Suppressor macrophage (primary cell): ENCODE measurements at places on chromosomes 16 and 17.

GRCh38 chr16:73063854-73064211 is 15.9 kb upstream of the ZFHX3 start:
- DNase-seq: no peak

- DNase-seq: no peak
Measured at GRCh38 chr17:1239210-1239609, 31.0 kb upstream of the BHLHA9 start.

DNA sequence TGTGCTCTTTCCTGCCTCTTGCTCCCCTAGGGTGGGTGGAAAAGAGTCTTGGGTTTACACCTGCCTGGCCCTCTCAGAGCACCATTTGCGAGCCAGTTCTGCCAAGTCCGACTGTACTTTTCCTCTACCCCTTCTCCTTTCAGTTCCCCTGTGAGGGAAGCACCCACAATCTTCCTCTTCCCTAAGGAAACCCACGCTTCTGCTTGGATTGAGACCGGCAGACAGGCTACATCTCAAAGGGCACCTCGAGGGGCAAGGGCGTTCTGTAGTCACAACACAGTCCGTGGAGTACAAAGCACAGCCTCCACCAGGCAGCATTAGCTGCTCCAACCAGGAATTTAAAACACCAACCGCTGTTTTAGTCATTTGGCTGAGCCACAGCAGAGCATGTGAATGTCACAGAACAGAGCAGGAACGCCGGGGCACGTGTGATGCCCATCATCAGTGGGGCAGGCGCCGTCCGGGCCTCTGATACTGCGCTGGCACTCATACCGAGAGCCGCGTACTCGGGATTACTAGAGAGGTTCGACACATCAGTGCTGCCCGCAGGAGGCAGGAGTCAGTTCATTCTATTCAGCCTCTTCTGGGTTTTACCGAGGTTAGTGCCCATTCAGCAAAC is 13.7 kb upstream of the MNT start:
- no peak for DNase-seq

DNA sequence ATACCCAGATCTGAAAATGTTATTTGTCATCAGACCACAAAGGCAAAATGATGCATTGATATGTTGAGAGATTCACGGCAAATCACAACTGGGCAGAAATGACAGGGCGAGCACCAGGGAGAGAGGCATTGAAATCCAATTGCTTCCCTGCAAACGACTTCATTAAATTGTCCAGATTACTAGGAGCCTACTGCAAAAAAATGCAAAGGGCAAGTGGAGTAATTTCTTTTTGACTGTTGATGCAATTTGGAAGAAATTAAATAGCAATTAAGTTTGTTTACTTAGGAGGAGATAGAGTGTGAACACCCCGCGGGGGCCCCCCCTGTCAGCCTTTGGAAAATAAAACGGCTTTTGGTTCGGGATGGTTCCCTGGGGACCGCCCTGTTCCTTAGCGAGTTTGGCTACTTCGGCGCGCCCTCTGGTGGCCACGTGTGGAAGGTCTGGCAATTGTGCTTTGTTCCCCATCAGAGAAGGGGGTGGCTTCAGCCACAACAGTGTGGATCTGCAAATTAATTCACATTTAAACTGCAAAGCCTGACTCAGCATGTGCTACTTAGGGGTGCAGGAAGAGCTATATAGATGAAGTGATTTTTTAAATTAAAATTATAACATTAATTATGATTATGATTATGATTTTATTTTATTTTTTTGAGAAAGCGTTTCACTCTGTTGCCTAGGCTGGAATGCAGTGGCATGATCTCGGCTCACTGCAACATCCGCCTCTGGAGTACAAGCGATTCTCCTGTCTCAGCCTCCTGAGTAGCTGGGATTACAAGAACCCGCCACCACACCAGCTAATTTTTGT is 14.5 kb upstream of the TMC7 start:
- DNase-seq: peak; percentile 91

- no peak for DNase-seq
Measured at GRCh38 chr16:90043526-90043925, 24.3 kb upstream of the DBNDD1 start.

DNA sequence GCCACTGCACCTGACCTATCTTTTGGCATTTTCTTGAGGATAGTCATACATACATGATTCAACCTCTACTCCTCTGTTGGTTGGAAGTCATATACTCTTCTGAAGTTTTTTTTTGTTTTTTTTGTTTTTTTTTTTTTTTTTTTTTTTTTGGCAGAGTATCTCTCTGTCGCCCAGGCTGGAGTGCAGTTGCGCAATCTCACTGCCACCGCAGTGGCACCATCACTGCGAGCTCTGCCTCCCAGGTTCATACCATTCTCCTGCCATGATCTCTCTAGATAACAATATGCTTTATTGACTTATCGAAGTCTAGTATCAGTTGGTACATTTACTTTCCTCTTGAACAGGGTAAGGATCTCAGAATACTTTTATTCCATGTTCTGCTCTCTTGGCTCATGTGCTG is 224.2 kb upstream of the WSCD1 start:
- no peak for DNase-seq

DNA sequence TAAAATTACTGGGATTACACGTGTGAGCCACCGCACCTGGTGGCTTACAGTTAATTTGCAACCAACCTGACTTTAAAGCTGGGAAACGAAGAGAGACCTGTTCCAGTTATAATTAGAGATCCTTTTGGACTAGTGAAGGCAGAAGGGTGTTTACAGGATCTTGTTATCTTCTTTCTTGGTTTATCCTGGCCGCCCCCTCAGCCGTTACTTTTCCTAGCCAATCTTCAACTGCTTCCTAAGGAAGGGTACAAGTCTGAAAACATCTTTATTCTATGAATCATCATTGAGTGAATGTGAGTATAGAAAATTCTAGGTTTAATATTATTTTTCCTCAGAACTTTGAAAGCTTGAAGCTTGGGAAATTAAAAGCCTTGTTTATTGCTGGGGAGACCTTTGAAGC is 286.5 kb downstream of the SLC39A11 start:
- DNase-seq: no peak

- no peak for DNase-seq
Measured at GRCh38 chr17:40864661-40865390, 2.2 kb downstream of the KRT12 start.

DNA sequence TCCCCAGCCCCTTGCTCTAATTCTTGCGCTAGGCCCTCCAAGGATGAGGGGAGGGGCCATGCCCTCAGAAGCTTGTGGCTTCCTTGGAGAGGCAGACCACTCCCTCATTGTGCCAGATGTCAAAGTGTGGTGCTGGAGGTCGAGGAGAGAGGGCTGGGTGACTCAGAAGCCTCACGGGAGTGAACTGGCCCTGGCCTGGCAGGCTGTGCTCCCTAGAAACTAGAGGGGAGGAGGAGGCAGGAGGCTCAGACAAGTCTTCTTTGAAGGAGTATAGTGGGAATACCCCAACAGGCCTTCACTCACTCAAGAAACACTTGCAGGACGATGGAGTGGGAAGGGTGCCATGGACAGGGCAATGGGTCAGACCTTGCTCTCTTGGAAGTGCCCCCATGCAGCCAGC is 18.5 kb downstream of the ANKRD40 start:
- DNase-seq: peak; percentile 40

- no peak for DNase-seq
Measured at GRCh38 chr17:35083071-35083470, 19.6 kb upstream of the RFFL start.

- DNase-seq: no peak
Measured at GRCh38 chr16:80931801-80932707, 74.6 kb downstream of the CMC2 start.

DNA sequence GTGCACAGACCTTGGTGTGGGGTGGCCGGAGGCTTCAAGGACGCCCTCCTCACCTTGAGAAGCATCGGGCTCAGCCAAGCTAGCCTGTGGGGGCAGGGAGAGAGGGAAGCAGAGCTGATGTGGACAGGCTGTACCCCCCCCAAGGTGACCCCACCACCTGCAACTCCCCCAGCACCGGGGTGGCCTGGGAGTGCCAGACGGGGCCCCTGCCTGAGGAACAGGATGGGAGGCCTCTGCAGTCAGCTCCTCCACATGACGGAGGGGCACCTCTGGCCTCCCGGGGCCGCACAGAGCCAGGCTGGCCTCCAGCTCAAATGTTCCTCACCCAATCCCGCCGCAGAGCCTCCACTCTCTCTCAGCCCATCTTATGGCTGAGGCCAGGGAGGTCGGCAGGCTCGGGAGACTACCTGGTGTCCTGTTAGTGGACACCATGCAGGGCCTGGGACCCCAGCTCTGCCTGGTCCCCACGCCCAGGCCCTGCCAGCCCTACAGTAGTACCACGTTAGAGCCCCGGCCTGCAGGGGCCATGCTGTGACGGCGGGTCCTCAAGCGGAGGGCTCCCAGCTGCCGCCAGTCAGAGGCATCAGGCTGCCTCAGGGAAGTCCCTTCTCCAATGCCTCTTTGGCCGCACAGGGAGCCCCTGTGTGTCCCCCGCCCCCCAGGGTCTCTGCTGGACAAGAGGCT is 19.4 kb upstream of the SLC38A10 start:
- DNase-seq: no peak

DNA sequence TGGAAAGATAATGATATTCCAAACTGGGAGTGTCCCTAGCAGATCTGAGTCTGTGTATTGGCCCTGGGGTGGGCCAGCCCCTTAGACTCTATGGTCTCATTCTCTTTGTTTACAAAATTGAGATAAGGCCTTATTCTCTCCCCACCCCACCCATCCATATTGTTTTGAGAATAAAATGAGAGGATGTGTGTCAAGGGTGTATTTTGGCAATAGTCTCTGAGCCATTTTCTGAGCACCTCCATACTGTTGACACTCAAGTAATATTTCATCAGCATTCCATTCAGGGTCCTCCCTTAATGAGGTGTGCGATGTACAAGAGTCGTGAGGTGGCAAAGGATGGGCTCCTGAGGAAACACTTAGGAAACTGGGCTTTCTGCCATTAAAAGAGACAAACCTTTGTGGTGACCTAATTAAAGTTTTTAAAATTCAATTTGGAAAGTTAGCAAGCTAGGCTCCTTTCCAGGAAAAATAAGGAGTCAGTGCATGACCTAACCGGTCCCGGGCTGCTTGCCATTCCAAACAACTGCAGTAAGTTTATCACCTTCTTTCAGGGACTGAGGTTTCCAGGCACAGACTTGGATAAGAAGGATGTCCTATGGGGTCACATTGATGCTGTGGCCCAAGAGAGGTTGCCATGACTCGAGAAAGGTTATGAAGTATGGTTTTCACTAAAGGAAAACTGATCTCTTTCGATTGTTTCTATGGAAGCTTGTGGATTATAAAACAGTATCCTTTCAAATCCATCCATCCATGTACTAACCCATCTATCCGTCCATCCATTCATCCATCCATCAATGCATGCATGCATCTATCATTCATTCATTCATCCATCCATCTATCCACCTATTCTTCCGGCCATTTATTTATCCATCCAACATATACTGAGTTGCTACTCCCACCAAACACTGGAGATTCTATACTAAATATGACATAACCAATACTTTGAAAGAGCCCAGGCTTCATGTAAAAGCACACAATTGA is 443.3 kb downstream of the UTP18 start:
- no peak for DNase-seq

DNA sequence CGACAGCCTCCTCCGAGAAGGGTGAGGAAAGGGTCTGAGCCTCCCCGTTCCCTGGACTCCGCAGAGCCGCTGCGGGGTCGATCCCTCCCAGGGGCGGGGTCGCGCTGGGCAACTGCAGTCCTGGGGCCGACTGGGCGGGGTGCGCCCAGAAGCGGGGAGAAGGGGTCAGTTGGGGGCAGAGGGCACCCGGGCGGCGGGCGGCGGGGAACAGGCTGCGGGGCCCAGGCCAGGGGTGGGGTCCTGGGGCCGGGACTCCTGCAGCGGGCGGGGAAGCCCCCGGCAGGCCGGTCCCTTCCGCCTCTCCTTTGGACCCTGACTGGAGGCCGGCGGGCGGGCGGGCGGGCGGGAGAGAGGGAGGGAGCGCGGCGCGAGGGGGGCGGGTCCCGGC is 352 bp downstream of the GGNBP2 start:
- no peak for DNase-seq

GRCh38 chr16:6106061-6106460 is 1008.5 kb upstream of the EEF2KMT start:
- DNase-seq: no peak

DNA sequence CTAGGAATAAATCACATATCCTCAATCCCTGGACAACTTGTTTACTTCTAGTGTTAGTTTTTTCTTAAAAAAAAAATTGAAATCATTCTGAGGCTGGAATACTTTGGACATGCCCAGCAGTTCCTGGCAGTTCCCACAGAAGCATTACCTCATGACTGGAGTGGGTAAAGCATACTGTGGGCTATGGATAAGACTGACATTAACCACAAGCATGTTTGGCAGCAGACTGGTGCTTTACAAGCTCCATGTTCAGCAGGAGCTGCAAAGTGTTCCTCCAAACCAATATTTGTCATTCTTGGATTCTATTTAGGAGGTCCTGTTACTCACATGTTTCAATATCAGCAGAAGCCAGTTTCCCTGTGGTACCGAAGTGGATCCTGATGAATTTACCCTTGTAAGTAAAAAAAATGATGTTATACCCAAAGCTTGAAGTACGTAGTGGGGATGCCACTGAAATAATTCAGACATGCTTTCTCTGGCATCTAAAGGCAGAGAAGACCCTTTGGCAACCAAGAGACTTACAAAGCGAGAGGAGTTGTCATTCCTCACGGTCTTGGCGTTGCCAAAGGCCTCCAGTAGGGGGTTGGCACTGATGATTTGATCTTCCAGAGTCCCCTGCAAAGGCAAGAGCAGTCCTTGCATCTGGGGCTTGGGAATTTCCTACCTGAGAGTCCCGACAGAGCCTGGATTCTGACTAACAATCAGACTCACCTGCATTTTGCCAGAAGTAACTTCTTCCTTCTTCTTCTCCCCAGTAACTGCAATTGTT is 4.9 kb downstream of the MYH1 start:
- DNase-seq: no peak

GRCh38 chr17:1941272-1942065 is 83.7 kb downstream of the RTN4RL1 start:
- no peak for DNase-seq

DNA sequence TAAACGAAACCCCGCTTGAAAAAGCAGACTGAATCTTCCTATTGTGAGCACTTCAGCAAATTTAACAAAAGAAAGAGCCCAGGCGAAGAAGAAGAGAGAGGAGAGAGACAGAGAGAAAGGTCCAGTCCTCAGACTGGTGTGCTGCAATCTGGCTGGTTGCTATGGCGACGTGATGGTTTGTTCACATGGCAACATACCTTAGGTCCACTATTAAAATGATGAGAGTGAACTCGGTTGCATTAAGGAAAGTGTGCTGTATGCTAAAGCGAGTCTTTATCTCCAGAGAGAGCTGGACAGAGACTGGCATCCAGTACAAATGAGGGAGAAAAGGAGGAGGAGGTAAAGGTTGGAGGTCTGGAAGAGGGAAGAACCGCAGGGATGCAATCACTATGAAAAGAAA is 271.8 kb upstream of the ZFHX3 start:
- DNase-seq: no peak

GRCh38 chr16:80669673-80670072 is 128.9 kb downstream of the DYNLRB2 start:
- no peak for DNase-seq

- peak; percentile 35 for DNase-seq
Measured at GRCh38 chr16:29148131-29148691, 163.4 kb downstream of the LAT start.

DNA sequence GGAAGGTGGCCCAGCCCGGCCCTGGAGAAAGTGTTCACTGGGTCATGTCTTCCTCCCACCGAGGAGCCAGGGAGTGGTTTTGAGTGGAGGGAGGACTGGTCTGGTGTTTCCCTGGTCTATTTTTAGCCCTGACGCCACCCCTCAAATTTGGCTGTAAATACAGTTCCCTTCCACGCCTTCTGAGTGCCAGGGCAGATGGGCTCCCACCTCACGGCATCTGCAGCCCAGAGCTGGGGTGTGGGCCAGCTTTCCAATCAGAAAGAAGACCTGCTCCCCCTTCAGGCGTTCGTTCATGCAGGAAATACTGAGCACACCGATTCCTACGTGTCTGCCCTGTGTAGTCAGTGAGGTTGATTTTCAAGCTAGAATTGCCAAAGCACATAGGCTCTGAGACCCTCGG is 53.7 kb downstream of the SNX20 start:
- peak; percentile 21 for DNase-seq
